Activated CD4-positive, alpha-beta T cell treated with anti-CD3 and anti-CD28 coated beads, Interleukin-2, Interleukin-6, amounts not matched to agents 100 ng/mL and 50 ng/mL, durations not matched to agents 16 hours and 8 hours (primary cell): ENCODE measurements at places on chromosomes 3 and 15.
A peak's percentile ranks its signal among the peaks of the same experiment; 100 is the strongest.

DNA sequence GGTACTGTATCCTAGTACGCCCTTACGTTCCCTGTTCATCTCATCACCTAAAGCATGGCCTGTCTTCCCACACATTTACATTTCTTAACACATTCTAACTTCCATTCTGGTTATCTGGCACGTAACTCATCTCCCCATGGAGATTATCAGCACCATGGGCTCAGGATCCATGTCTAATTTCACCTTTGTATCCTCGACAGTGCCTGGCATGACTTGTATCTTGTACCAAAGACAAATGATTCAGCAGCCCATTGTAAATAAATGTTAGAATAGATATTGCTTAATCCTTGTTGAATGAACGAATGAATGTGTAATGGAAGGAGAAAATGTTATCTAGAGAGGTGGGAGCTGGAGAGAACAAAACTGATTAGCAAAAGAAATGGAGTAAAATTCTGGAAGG lies 69.7 kb upstream of the TPM1 start:
- DNase-seq: no peak

DNA sequence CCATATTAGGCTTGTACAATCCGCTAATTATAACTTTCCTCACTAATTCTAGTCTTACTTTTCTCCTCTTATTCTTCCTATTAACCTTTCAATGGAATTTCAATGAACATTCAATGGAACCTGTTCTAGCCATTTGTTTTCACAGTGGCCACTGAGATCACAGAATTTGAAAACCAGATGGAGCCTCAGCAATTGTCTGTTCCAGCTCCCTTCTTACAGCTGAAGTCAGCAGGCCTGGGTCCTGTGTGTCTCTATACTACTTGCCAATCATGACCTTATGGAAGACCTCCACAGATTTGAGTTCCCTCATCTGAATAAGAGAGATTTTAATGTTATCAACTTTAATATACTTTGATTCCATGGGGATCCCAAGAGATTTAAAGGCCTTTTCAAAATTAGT lies 36.6 kb downstream of the TJP1 start:
- no peak for DNase-seq

DNA sequence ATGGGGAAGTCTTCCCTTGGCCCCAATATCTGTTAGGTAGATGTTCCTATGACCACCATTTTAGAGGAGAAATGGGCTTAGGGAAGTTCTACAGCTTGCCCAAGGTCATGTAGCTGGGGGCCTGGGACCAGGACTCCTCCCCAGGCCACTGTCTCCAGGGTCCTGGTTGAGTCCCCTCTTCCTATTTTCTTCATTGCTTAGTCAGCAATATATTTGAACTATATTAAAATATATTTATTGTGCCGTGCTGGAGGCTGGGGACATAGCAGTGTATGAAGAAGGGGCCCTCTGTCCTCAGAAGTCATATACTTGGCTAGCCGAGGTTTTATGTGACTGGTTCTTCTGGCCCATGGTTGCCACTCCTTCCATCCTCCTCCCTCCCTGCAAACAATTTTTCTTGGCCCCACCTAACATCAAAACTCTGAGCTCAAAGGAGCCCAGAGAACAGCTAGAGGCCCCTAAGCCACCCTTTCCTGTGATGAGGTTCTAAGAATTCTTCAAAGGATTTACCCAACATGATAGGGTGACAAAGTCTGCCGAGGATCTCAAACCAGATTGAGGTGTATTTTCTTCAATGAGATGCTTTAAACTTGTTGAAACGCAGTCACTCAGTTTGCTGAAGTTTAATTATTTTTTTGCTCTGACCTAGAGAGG lies 121.2 kb upstream of the RASGRP1 start:
- DNase-seq: peak; percentile 58

DNA sequence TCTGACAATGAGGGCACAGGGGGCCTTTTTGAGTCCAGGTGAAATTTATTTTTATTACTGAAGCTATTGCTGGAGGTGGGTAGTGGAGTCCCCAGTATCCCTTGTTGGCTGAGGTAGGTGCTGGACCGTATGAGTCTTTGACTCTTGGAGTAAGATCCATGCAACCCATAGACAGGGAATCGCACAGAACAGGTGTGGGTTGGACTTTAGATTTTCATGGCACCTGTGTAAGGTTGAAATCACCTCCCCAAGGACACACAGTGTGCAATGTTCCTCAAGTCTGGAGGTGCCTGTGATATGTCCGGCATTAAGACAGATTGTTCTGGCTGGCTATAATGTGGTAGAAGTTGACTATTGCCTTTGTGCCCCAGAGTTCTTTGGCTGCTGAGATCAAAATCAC lies 23.5 kb downstream of the MKRN3 start:
- no peak for DNase-seq

DNA sequence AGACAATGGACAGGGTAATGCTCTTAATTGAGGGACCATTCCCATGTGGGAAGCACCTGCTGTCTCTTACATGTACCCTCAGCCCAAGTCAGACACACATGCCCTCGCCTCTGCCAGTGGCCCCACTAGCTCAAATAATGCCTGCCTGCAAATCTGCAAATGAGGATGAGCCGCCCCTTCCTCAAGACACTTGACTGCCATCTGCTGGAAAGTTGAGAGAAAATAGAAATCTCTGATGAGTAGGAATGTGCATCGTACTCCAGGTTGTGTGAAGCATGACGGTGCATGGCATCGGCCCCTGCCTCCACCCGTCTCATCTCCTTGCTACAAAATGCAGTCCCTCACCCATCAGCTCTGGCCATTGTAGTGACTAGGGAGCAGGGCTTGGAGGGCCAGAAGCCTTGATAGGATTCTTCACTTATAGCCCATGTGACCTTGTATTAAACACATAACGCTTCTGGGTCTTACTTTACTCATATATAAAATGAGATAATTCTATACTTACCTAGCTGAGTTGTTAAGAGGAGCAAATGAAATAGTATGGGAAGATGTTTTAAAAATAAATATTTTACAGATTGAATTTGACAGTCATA lies 6.3 kb upstream of the SCN5A start:
- DNase-seq: peak; percentile 51

- peak; percentile 25 for DNase-seq
Observed at GRCh38 chr3:99499235-99500158, 138.9 kb upstream of the COL8A1 start.

GRCh38 chr3:41521010-41521655 lies 321.8 kb downstream of the CTNNB1 start:
- DNase-seq: peak; percentile 14
